ENCODE measurements at places on chromosomes 7 and 10. TPM values are rescaled to one million over a fixed set of nuclear protein-coding genes. Genes with fewer than 3 reads are reported as not detected.

DNA sequence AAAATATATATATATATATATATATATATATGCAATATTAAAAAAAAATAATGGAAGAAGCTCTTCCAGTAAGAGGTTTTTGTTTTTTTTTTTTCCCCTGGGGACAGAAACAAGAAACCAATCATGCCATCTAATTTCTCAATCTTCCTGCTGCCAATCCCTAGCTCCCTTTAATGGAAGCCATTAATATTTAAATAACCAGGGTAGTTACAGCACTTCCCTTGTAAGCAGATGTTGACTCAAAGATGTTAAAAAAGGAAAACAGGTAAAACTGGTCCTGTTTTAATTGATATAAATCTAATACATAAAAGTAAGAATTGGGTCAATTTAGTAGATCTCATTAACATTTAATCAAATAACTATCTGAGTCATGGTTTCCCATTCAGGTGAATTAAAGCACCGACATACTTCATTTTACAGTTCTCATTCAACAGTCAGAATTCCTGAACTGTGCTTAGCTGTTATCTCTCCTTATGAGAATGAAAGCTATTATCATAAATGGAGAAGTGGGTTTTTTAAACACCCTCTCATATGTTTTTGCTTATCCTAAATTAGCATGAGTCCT, 22.6 kb downstream of the CPVL start:
- DNase-seq = no peak

DNA sequence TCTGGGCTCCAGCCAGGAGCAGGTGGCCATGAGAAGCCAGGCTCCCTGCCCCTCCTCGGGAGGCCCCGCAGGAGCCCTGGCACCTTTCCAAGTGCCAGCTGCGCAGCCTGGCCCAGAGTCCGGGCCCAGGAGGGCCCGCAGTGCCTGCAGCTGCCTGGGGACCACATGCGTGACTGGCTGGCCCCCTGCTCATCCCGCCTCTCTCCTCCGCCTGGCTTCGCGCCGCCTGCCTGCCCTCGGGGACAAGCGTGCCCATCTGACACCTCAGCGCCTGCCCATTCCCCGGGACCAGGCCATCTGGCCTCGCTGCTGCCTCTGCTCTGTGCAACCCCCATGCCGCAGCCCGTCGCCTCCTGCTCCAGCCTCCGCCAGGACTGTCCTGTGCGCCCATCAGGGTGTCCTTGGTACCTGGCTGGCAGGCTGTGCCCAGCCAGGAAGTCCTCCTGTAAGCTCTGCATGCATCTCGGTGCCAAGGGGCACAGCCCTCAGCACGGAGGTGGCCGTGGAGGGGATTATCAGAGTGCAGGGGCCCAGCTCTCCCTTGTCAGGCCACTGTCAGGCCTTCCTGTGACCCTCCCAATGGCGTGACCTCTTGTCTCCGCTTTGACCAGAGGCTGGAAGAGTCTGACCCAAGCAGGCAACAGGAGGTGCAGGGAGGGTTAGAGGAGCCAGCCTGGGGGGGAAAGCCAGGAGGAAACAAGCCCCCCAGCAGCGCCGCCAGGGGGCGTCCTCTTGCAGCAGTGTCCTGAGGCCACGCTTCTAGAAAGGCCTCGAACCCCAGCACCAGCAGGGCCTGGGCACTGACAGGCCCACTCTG, 50.5 kb downstream of the TMEM209 start:
- no peak for DNase-seq

DNA sequence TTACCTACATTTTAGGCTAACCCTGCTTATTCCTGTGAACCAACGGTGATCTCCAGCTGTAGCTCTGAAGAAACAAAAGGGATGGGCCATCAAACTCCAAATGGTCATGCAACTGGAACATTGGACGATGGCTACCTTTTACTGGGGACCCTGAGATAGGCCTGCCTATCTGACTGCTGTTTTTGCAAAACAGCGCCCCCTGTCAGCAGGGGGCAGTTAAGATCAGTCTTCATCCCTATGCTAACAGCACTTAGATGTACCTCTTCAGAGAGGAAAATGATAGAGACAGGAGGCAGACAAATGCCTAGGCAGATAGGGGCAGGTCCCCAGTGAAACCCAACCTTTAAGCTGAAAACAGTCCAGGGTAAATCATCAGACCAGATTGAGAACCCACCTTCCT, 1085.4 kb upstream of the SORCS1 start:
- DNase-seq = no peak

DNA sequence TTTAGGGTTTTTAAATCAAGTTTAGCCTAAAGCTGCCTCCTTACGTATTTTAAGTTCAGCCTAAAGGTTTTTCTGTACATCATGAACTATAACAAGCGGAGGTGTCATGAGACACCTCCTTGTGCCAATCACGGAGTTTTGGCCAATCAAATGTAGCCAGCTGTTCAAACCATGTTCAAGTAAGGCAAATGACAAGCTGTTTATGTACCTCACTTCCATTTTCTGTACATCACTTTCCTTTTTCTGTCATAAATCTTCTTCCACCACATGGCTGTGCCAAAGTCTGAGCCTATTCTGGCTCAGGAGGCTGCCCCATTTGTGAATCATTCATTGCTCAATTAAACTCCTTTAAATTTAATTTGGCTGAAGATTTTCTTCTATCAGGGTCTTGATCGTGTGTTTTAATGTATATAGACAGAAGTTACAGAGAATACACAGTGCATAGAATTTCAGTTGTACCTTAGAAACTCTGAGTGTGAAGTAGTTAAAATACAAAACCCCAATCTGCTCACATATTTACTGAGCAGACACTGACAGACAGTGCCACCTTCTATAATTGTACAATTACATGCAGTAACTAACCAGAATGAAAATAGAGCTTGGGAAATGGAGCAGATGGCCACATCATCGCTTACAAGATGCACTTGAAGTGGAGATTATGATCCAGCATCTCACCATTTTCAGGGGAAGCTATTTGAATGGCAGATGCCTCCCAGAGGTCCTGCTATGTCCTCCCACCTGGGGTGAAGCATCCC, 76.9 kb upstream of the LANCL2 start:
- no peak for DNase-seq

DNA sequence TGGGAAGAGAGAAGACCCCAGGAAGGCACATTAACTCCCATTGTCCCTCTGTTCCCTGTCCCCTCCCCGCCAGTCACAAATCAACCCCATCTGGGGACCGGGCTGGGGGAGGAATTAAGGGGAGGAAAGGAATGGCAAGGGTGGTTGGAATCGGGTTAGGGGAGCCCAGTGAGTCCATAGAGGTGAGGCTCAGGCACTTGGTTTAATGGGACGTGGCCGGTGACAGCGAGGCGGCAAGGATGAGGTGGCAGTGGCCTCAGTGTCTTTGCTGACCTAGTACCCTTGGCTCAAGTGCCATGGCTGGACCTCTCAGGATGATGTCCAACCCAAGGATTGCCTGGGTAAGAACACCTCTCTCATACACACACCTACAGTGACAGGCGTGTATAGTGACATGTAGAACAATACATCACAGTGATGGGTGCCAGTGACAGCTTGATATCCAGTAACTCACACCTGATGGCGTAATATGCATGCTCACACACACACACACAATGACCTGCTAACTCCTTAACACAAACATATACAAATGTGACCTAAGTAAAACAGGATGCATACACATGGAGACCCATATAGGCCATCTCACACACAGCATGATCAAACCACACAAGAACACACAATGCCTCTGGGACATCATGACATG, 12.3 kb downstream of the KCNIP2 start:
- DNase-seq = no peak

DNA sequence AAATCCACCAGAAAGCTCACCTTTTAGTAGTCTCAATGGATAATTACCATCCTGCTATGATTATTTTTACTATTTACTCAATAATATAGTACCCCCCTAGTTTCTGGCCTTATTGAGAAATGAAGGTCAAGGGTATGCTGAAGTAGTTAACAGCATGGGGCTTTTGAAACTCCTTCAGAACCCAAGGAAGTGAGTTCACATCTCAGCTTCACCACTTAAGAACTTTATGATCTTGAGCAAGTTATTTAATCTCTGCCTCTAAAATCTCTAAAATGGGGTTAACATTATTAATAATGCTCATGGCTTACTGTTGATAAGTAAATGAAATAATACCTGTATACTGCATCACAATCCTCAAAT, 5.8 kb downstream of the MTPN start:
- no peak for DNase-seq

DNA sequence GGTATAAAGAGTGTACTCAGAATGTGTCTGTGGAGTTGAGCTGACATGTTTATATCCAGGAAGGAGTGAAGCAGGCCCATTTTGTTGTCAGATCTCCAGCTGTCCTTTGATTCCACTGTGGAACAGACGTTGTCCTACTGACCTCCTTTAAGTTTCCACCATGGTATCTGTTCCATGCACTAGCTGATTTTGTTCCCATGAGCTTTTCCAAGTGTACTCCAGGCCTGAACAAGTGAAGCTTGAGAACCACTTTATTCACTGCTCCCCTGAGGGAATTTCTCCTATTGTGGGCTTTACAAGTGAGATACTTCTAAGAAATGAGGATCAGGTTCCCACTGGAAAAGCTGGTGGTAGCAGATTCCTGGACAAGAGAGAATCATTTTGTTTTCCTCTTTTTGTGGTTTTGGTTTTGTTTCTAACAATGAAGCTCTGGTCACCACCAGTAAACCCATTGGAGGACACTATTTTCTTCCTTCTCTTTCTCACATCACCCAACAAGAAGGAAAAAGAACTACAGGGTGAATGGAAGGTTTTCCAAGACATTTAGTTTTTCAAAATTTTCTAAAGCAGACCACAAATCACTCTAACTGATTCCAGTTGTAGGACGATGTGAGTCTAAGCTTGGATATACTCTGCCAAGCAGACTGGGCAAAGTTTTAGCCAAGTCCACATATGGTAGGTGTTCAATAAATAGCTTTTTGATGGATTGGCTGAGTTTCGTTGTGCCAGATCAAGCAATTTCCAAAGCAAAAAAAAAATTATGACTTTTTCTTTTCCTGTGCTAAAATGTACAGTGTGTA, 144.2 kb downstream of the JCAD start:
- no peak for DNase-seq

DNA sequence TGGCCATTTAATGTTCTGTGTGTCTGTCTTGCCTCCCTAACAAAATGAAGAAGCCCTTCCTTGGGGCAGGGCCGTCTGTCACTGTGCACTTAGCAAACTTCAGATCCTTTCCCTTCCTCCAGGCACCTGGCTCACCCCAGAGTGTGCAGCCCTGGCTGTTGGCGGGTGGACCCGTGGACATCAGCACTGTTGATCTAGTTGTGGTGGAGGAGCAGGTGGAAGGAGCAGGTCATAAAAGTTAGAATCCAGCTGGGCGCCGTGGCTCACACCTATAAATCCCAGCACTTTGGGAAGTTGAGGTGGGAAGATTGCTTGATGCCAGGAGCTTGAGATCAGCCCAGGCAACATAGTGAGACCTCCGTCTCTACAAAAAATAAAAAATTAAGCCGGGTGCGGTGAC, 12.7 kb downstream of the RAB19 start:
- DNase-seq = no peak

DNA sequence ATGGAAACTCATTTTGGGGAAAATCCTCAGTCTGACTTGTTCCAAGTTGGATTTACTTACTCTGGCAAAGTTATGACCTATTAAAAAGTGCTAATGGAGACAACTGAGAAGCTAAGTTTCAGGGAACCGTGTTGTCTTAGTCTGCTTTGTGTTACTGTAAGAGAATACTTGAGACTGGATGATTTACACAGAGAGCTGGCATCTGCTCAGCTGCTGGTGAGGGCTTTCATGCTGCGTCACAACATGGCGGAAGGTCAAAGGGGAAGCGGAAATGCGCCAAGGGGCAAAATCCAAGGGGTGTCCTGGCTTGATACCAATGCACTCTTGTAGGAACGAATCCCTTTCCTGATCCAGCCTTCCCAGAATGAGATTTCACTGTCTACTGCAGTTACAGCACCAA, 46.4 kb downstream of the MTURN start:
- no peak for DNase-seq

DNA sequence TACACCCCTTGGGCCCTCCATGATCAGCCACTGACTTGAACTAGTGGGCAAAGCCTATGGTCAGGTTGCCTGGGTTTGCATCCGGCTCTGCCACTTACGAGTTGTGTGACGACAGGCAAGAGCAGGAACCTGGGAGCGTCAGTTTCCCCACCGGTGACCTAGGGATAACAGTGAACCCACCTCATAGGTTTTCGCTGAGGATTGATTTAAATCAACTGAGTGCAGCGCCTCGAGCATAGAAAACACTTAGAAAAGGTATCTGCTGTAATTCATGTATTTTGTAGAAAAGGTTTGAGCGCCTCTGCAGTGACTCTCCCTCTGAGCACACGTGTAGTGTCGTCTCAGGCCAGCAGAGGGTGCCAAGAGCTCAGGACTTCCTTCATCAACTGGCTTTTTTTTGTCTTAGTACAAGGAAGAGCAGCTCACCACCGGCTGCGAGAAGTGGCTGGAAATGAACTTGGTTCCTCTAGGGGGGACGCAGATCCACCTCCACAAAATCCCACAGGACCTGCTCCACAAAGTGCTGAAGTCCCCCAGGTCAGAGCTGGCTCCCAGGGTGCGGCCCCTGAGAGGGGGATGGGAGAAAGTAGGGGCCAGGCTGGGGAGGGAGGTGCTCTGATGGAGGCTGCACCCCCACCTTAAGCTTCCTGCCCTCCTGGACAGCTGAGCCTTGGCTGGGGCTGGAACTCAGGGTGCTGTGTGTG, 27.7 kb downstream of the BTBD16 start:
- peak; percentile 85 for DNase-seq

GRCh38 chr7:12287901-12288300, 76.8 kb downstream of the TMEM106B start:
- DNase-seq = no peak

TAX1BP1 gene
- 69.6 TPM for polyA plus RNA-seq

CD36 gene
- 0.87 TPM for polyA plus RNA-seq

RSPH10B2 gene
- not detected for polyA plus RNA-seq

Data from endothelial cell of umbilical vein (primary cell).